ENCODE measurements at places on chromosomes 6 and 20. TPM values are rescaled to one million over a fixed set of nuclear protein-coding genes. Genes with fewer than 3 reads are reported as not detected.

- no peak for DNase-seq
These were observed 43.5 kb downstream of the FOXA2 start for GRCh38 chr20:22540832-22541231.

DNA sequence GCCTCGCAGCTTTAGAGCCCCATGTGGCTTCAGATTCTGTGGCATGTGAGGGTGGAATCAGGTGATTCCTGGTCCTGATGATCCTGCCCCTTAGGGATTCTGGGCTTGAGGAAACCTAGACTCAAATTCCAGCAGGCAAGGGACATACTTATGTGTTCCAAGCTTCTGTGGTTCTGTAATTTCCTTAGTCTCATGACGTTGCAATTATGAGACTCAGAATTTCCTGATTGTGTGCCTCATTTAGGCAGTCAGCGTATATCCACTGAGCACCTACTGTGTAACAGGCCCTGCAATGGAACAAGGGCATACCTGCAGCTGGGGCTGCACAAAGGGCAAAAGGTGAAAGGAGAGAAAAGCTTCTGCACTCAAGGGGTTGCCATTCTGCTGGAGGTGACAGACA is 11.6 kb upstream of the BPIFB4 start:
- DNase-seq = no peak

GRCh38 chr6:44229376-44230033 is 6.1 kb downstream of the SLC29A1 start:
- DNase-seq = no peak

Gene HRH3
- not detected for total RNA-seq

- no peak for DNase-seq
These were observed 243.3 kb downstream of the EPHA7 start for GRCh38 chr6:93176070-93176469.

Gene CLVS2
- total RNA-seq = not detected

Gene C6orf58
- total RNA-seq = 0.10 TPM

Gene LBP
- total RNA-seq = not detected

Gene OR2B6
- total RNA-seq = not detected

DNA sequence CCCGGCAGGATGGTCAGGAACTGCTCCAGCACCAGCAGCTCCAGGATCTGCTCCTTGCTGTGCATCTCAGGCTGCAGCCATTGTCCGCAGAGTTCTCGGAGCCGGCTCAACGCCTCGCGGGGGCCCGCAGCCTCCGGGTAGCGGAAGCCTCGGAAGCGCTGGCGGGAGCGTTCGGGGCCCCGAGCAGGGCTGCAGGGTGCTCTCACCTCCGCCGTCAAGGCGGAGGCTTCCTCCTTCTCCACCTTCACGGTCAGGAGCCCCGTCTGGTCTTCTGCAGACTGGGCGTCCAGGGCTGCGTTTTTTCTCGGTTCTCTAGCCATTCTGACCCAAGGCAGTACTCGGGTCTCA is 434 bp downstream of the ZKSCAN4 start:
- no peak for DNase-seq

GRCh38 chr6:17497535-17498095 is 102.5 kb upstream of the FAM8A1 start:
- no peak for DNase-seq

Gene KPNA5
- 7.0 TPM for total RNA-seq

DNA sequence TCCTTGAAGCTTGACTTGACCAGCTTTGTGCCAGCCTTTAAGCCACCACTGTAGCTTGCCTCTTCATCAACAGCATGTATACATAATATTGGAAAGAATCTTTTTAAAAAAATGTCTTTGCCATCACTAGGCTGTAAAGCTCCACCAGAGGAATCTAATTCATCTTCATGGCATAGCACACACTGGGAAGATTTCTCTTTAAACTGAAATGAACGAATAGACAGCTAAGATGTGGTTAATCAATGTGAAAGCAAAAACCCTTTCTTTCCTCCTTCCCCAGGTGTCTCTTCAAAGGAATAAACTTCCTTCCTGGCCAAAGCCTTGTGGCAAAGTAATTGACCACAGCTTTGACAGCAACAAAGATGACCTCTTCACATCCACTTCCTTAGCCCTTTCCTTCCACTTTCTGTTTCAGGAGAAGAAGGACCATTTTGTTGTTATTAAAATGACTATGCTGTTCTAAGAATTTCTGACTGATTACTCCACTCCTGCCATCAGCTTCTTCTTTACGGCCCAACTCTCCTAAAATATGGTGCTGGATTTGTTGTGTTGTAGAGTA is 428.7 kb upstream of the SOX4 start:
- DNase-seq = peak; percentile 66

GRCh38 chr6:46490425-46491200 is 636 bp downstream of the RCAN2 start:
- no peak for DNase-seq

DNA sequence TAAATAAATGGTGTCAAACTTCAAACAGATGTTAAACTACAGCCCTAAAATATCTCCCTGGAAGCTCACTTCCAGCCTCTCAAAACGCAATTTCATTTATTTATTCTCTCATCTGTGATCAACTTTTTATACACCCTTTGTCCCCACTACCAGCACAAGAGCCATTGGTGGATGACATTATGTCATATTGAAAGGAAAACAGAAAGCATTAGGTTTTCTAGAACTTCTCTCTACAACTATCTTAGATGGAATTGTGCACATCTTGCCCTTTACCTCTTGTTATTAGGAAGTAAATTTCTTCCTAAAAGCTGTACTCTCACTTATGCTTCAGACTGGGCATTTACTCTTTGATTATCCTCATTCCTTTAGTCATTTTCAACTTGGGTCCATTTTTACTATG is 771.2 kb upstream of the GJE1 start:
- DNase-seq = no peak

- DNase-seq = no peak
These were observed 32.1 kb downstream of the PHIP start for GRCh38 chr6:79045966-79046365.

GRCh38 chr6:39696986-39697788 is 28.0 kb downstream of the KIF6 start:
- no peak for DNase-seq

DNA sequence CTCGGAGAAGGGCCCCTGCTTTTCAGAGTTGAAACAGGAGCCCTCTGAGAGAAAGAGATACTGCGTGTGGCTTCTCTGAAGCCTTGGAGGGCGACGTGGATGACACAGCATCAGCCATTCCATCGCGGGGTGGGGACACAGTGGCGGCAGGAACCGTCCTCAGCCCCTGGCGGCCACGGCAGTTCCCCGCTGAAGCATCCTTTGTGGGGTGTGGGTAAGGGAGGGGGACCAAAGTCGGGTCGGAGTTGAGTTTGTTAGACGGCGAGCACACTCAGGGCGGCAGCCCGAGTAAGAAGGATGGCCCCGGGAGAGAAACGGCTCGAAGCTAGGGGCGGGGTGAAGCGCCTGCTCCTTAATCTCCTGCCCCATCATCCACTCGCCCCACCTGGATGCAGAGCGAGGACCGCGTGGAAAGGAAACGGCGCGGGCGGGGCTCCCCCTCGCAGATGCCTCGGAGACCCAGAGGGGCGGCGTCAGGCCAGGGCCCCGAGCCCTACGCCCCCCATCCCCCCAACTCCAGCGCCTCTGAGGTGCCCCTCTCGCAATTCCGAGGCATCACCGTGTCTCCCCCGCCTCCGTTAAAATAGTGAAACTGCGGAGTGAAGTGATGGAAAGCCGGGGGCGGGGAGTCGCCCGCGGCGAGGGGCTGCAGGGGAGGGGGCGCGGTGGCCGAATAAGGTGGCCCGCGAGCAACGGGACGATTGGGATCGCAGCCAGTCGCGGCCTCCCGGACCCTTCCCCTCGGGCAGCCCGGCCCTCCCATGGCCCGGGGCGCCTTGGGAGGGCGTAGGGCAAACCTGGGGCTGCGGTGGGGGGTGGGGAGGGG is 796 bp upstream of the RREB1 start:
- DNase-seq = no peak

Gene THBS2
- 19.9 TPM for total RNA-seq

Gene HLA-DQB1
- total RNA-seq = not detected

- no peak for DNase-seq
These were observed 394.9 kb downstream of the MAFB start for GRCh38 chr20:40294175-40294574.

GRCh38 chr6:133802861-133803260 is 86.1 kb upstream of the TCF21 start:
- DNase-seq = no peak

DNA sequence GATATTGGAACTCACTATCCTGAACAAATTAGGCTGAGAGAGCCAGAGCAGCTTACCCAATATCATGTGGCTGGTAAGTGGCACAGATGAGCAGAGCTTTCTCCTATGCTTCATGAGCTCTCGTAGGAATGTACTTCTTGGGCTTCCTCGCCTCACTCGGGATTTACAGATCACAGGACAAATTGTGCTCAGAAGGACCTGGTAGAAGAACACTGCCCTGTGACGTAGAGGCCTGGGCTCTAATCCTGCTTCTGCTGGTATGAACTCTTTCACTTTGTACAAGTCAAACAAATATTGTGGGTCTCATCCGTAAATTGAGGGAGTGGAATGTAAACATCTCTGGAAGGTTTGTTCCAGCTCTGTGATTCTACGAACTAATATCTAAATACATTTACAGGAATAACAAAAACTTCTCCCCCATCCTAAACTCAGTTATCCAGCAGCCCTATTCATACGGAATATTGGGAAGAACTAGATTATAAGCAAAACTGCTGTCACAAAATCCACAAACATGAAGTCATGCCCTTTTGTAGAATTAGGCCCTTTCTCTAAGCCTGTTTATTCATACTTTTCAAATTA is 187.6 kb downstream of the CLIC5 start:
- no peak for DNase-seq

Gene UFL1
- 12.9 TPM for total RNA-seq

Gene CST2
- not detected for total RNA-seq

GRCh38 chr6:158184608-158185007 is 16.5 kb downstream of the GTF2H5 start:
- no peak for DNase-seq

Gene PERP
- 39.9 TPM for total RNA-seq

GRCh38 chr6:31940256-31940664 is 5.6 kb upstream of the CFB start:
- DNase-seq = peak; percentile 45

DNA sequence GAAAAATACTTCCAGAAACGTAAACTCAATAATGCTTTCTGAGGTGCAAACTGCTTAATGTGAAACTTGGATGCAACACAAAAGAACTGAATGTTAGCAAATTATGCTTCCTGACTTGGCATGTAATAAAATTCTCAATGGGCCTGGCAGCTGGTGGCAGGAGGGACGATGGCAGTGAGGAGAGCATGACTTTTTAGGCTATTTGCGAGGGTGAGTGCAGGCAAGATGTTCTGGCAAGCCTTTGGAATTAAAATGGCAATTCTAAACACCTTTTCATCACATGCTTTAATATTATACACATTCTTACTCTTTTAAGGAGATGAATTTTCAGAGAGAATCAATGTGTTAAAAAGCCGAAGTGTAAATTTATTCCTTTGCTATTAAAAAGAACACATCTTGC is 224.8 kb upstream of the CDH4 start:
- no peak for DNase-seq

Gene FHL5
- total RNA-seq = not detected

Gene KCNG1
- 65.0 TPM for total RNA-seq

Gene RPS6KA2
- total RNA-seq = 3.2 TPM

GRCh38 chr6:81878479-81878878 is 126.0 kb upstream of the TENT5A start:
- DNase-seq = no peak

All from HT1080 (cell line).